Activated CD4-positive, alpha-beta T cell treated with anti-CD3 and anti-CD28 coated beads, Interleukin-2, amount 10 ng/mL, durations not matched to agents 24 days and 14 days (primary cell): ENCODE measurements at places on chromosomes 5 and 9.

DNA sequence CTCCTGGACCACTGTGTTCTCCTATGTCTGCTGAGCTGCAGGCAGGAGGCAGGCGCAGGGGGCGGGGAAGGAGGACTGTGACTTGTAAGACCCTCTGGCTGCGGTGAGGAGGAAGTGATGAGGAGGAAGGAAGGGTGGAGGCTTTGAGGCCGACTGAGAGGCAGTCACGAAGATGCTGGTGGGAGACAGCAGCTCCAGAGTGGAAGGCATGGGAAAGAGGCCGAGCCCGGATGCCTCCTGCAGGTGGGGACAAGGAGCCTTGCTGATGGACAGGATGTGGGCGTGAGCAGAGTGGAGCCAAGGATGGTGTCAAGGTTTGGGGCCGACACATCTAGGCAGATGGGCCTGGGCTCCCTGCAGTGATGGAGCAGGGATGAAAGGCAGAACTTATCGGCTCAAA is 74.3 kb upstream of the ICE1 start:
- no peak for DNase-seq

DNA sequence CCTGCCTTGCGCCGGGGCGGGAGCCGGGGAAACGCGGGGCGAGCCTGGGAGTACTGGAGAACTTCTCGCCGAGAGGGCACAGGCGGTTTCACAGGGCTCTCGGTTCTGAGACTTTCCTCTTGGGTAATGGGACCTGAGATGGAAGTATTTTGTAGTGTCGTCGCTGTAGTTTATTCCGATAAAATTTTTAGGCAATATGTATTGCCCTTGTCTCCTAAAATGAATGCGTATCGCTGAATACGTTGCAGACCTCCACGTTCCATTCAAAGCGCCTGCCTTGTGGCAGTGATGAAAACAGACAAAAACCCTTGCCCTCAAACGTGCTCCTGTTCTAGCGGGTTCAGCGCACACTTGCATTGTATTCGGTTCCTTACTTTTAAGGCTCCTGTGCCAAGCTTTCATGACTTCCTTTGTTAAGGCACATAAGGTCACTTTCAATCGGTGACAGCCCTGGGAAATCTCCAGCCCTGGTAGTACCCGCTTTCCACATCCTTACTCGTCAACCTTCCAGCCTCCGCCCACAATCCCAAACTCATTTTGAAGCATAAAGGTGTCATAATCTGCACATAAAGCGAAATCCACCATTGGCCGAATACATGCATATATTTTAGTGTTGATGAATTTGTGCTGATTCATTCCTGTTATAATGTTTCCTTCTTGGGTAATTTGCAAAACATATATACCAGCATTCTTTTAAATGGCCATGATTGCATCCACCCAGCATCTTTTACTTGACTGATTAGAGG is 694 bp downstream of the RMI1 start:
- DNase-seq: peak; percentile 76

DNA sequence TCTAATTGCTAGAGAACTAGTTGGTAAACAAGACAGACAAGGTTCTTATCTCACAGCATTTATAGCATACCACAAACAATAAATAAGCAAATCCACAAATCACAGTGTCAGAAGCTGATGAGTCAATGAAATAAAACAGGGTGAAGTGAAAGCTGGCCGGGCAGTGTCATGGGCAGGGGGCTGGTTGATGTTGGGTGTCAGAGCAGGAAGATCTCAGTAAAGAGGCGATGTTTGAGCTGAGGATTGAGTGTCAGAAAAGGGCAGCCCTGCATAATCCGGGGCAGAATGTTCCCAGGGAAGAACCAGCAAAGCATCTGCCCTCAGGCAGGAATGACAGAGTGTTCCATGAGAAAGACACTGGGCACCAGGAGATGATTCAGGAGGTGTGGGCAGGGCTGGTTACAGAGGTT is 183.4 kb downstream of the GOLPH3 start:
- no peak for DNase-seq

DNA sequence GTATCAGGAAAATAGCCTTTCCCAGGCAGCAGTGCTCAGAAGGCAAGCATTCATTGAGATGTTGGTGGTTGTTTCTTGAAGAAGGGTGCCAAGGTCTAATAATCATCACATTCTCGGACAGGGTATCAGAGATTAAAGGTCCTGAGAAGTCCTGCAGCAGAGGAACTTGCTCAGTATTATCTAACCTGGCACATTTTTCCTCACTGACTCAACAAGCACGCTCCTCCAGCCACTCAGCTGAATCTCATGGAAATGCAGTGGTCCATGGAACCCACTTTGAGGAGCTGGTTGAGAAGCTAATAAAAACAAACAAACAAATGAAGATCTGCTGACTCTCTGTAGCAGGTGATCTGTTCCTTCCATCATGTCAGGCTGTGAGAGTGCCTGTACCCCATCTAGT is 35.3 kb upstream of the ICE1 start:
- no peak for DNase-seq

DNA sequence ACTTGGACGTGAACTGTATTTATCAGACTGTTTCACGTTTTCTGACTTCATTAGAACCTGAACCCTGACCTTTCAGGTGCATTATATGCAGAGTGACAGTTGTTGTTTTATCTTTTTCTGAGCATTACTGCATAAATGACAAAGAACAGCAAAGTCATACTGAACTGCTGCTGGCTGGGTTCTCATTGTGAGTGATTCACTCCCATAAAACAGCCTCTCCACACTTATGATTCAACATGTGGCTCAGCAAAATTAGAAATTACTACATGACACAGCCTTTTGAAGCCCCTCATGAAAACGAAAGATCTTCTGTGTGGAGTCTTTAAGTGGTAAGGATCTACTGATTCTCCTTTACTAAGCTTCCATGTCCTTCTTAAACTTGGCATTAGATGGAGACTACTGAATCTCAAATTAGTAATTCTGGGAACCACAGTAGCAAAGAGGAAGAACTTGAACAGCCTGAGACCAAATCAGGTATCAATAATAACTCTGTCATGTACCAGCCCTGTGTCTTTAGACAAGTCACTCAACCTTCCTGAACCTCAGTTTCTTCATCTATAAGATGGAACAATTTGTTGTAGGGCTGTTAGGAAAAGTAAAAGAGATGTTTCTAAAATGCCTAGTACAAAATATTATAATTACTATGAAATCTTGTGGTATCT is 172.3 kb upstream of the GNA14 start:
- DNase-seq: no peak

- DNase-seq: no peak
Observed at GRCh38 chr5:74725331-74725730, 40.3 kb downstream of the HEXB start.

- DNase-seq: no peak
Observed at GRCh38 chr5:93285461-93285860, 295.6 kb downstream of the NR2F1-AS1 start.

DNA sequence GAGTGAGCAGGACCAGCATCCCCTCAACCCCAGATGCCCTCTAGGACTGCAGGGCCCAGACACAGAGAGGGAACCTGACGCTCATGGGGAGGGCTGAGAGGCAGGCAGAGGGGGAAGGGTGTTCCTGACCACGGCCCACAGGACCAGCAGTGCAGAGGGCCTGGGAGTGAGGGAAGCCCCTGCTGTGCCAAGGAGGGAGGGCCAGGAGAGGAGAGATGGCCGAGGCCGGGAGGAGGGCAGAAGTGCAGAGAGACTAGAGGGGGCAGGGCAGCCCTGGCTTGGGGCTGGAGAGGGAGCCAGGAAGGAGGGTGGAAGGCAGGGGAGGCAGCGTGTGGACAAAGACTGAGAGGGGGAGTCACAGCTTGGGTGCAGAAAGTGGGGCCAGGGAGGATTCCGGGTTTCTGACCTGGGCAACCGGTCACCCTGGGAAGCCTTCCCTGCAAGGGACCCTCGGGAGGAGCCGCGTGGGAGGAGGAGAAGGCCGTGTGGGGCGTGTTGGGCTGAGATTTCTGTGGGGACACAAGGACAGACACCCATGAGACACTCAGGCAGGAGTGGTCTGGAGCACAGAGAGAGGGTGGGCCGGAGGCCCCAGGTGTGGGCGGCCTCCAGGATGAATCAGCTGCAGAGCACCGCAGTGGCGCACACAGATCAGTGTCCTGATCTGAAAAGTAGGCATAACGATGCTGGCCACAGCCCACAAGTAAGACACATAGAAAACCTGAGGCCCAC is 117.5 kb downstream of the ADAMTS2 start:
- DNase-seq: no peak

DNA sequence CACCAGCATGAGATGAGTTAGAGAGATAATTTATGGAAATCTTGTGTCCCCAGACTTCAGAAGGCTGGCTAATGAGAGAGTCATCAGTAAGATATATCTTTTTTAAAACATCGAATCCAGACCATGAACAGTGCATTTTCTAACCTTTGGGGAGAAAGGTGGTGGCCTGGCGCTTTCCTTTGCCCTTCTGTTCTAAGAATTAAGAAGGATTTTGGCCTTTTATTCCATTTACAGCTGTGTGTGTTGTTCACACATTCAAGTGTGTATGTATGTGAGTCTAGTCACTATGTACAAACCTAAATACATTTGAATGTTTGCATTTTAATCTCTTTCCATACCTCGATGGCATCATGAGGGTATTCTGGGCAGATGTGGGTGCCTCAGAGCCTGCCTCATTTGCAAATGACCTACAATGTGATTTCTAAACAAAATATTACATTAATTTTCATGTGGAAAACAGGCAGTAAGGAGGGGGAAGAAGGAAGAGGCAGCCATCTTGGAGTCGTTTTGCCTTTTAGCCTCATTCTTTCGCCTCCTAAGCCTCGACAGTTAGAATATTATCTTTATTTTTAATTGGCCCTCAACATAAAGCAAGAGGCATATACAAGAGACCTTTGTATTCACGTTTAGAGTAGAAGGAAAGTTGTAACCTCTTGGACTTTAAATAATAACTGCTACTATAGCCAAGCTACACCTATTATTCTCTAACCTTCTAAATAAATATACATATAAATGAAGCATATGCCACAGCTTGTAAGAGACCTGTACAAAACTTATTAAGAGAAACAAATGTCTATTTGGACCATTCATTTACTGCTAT is 125.3 kb upstream of the TMEM161B start:
- no peak for DNase-seq

- DNase-seq: no peak
Observed at GRCh38 chr9:75198436-75198835, 110.1 kb downstream of the OSTF1 start.

GRCh38 chr9:109568568-109569210 is 70.6 kb upstream of the PTPN3 start:
- no peak for DNase-seq

DNA sequence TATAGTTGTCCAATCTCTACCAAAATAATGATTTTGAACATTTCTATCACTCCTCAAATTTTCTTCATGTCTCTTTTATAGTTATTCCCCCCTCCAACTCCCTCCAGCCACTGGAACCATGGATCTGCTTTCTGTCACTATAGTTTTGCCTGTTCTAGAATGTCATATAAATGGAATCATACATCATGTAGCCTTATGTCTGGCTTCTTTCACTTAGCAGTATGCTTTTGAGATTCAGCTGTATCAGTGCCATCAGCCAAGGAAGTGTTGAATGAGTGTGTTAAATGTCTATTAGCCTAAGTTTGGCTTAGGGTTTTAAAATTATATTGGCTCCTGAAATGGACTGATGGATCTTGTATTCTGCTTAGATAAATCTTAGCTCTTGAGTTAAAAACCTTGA is 36.0 kb downstream of the UBE2D2 start:
- DNase-seq: no peak
